ENCODE measurements at places on chromosomes 16 and 17. TPM values are rescaled to one million over a fixed set of nuclear protein-coding genes. Genes with fewer than 3 reads are reported as not detected.

The SRCIN1 gene
- under 0.01 TPM for total RNA-seq

The C17orf107 gene
- 1.9 TPM for total RNA-seq

The PDILT gene
- not detected for total RNA-seq

The PARD6A gene
- 0.44 TPM for total RNA-seq

The PRCD gene
- total RNA-seq = 10.2 TPM

The DOC2A gene
- total RNA-seq = 1.2 TPM

The GAS2L2 gene
- total RNA-seq = not detected

The TMEM88 gene
- 0.44 TPM for total RNA-seq

The VWA3A gene
- total RNA-seq = not detected

The SLFN11 gene
- total RNA-seq = 70.8 TPM

The WNK4 gene
- total RNA-seq = 0.33 TPM

The TMEM114 gene
- total RNA-seq = not detected

The ZNF771 gene
- total RNA-seq = 15.6 TPM

The MT4 gene
- not detected for total RNA-seq

The SLC5A10 gene
- total RNA-seq = not detected

The KCNJ2 gene
- 8.6 TPM for total RNA-seq

The FOXC2 gene
- 1.0 TPM for total RNA-seq

The MYH8 gene
- total RNA-seq = not detected

The YPEL3 gene
- 25.8 TPM for total RNA-seq

The MYADML2 gene
- not detected for total RNA-seq

The LYRM9 gene
- total RNA-seq = 22.7 TPM

The ALOX12 gene
- under 0.01 TPM for total RNA-seq

The JPT2 gene
- 32.7 TPM for total RNA-seq

The KSR1 gene
- total RNA-seq = 7.6 TPM

The KRT28 gene
- total RNA-seq = not detected

The NOG gene
- total RNA-seq = not detected

The CAVIN1 gene
- total RNA-seq = 703 TPM
